ENCODE measurements at places on chromosomes 11 and 22. TPM values are rescaled to one million over a fixed set of nuclear protein-coding genes. Genes with fewer than 3 reads are reported as not detected.

Gene CRYBB3
- not detected for total RNA-seq

Gene AQP11
- total RNA-seq, result 2.1 TPM

DNA sequence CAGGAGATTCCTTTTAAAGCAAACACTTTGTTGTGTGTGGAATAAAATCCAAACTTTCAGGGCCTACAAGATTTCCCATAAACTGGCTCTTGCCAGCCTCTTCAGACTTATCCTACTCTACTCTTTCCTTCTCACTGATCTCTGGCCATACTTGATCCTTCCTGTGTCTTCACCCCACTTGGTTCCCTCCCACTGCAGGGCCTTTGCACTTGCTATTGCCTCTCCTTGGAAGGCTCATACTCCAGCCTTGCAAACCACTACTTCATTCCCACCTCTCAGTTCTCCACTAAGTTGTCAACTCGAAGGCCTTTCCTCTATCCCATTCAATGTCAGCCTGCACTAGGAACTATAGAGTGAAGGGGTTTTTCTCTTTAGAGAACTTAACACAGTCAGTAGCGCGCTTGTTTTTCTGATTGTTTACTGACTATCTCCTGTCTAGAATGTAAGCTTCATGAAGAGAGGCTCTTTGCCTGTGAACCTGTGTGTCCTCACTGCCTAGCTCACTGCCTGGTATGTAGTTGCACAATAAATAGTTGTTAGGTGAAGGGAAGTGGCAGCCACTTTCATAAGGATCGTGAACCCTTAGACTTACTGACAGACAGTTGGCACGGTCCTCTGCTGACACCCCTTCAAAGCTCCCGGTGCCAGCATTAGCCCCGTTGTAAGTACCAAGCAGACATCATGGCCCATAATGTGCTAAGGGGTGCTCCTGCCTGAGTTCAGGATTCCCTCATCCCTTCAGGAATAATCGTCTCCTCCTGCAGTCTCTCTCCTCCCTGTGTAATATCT lies 833 bp upstream of the ME3 start:
- no peak for DNase-seq

GRCh38 chr22:45308957-45309421 lies 745 bp upstream of the FAM118A start:
- DNase-seq, result no peak

DNA sequence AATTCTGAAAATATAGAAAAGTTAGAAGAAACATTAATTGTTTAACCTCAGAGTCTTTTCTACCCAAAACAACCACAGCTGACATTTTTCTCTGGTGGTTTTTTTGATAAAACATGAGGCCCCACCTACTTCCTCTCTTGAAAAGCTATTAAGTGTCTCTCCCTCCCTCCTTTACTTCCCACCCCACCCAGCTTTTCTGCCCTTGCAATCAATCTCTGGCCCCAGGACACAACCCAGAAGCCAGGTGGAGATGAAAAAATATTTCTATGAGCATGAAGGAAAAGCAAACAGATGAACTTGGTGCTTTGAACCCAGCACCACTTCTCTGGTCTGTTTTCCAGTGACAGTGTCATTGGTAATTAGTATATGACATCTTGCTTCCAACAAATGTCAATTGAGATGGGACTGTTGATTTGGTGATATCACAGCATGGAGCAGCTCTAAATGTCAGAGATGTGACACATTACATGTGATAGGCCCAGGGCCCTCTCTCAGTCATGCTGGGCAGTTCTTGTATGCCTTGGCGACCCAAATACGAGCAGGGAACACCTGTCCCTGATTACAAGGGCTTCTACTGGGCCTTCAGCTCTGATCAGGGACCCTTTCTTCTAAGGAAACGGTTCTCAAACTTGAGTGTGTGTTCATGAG lies 23.9 kb upstream of the TMPRSS13 start:
- DNase-seq, result no peak

DNA sequence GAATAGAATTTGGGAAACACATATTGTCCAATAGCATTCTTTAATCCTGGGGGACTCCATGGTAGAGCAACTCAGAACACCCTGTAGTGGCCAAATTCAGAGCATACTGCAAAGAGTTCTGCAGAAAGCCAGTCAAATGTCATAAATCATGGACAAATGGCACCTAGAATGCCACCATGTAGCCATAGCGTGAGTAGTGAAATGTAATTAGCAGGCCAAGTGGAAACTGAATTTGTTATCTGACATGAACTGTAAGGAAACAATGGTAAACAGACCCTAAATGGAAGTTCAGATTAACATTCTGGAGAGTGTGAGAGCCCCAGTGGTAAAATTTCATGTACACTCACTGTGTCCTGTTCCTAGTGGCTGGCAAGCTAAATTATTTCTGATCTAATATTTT lies 7.0 kb upstream of the PRSS23 start:
- no peak for DNase-seq

- DNase-seq, result no peak
These were observed 10.7 kb downstream of the STIM1 start for GRCh38 chr11:3866206-3866605.

Gene RAB39A
- total RNA-seq, result 10.8 TPM

Gene OR10AG1
- total RNA-seq, result 0.09 TPM

DNA sequence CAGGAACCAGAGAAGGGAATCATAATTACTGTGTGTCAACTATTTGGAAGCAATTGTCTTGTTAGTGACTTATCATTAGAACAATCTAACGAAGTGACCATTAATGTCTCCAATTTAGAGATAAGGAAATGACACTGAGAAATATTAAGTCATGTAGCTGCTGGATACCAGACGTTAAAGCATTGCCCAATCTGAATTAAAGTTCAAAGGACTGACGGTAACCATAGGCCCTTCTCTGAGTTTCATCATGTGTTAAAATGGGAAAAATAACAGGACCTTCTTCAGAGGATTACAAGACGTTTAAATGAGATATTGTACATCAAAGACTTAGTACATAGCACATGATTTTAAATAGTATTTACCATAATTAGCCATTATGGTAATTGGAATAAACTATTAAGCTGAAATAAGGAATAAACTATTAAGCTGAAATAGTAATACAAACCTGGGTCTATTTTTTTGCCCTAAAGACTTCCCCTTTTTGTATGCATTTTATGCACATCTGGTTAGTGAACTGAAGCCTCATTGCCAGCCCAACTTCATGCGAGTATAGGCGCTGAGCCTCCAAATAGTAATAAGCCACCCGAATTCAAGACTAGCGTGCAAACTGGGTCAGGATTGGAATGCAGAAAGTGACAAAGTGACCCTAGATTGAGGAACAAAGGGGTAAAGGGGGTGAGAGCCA lies 41.0 kb downstream of the GLYATL1 start:
- DNase-seq, result no peak

GRCh38 chr11:131662317-131662972 lies 292.0 kb downstream of the NTM start:
- DNase-seq, result no peak

Gene DEPDC5
- 39.5 TPM for total RNA-seq

DNA sequence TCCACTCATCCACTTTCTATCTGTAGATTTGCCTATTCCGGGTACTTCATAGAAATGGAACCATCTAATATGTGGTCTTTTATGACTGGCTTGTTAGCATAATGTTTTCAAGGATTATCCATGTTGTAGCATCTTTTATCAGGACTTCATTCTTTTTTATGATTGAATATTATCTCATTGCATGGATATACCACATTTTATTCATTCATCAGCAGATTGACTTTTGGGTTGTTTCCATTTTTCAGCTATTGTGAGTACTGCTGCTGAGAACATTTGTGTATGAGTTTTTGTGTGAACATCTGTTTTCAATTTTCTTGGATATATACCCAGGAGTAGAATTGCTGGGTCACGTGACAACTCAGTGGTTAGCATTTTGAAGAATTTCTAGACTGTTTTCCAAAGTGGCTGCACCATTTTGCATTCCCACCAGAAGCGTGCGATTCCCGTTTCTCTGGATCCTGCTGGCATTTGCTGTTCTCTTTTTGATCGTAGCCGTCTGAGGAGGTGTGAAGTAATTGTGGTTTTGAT lies 8.9 kb downstream of the DERL3 start:
- DNase-seq, result no peak

DNA sequence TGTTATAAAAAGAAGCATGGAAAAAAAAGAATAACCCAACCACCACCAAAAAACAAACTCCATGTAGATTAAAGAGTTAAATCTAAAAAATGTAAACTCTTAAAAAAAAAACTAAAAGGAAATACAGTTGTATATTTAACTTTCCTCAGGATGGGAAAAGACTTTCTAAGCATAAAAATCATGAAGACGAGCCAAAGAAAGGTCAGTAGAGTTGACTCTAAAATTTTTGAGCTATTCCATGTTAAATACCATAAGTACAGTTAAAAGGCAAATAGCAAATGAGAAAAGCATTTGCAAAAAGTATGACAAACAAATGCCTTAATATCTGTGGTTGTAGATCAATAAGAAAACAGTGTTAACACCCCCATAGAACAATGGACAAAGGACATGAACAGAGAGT lies 28.0 kb upstream of the C11orf96 start:
- no peak for DNase-seq

DNA sequence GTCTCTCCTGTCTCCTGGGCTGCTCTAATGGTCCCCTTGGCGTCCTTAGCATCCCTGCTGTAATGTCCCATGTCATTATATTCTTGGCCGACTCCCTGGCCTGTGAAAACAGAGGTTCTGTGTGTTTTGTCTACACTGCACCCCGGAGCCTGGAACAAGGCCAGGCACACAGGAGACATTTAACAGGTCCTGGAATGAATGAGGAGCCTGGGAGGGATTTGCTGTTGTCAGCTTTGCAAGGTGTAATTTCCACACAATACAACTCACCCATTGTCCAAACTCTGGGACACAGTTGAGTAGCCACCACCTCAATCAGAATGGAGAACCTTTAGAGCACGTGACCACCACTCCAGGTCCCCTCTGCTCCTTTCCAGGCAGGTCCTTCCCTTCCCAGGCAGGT lies 14.9 kb upstream of the PDGFB start:
- no peak for DNase-seq

DNA sequence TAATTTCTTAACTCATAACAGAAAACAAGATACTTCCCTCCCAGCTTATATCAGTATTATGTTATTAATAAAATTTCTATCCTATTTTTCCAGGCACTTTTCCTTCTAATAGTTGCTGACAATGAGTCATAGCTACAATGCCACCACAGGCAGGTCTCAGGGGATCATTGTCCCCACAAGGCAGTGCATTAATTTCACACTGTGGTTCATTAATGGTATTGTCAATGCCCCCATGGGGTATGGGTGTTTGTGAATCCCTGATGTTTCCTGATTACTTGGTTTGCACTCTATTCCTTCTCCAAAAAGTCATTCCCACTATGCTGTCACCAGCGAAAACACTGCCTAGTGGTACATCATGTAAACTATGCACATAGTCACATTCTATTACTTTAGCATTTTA lies 345.5 kb upstream of the CTSC start:
- no peak for DNase-seq

- DNase-seq, result no peak
These were observed 30.4 kb downstream of the DUSP8 start for GRCh38 chr11:1541474-1542204.

DNA sequence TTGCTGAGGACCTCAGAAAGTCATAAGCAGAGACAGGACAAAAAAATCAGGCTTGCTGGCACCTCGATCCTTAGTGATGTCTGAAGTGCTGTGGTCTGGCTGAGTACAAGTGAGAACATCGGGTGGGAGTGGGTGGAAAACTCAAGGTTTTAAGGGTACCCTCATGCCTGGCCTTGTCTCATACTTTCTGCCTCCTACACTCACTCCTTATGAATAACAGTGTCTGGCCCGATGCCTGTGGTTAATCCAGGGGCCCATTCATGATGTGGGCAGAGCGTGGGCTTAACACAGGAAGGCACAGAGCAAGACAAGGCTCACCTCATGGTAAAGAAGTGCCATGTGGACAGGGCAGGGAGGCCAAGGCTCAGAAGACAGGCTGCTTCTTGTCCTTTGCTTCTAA lies 11.0 kb upstream of the UCP3 start:
- DNase-seq, result no peak

DNA sequence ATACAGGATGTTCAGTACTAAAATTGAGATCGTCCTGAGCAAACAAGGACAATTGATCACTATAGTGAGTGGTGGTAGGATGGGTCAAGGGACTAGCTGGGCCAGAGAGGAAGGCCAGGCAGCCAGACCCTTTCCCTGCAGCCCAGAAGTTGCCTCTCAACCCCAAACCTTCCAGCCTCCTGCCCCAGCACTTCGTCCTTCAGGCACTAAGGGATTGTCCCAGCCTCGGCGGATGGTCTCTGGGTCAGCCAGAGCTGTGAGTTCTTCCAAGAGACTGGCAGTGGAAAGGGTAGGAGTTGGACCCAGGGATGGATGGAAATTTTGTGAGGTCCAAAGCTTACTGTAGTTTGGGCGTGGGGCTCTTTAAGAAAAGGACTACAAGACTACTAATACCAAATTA lies 3.6 kb upstream of the LMO1 start:
- DNase-seq, result no peak

Gene HOATZ
- total RNA-seq, result not detected

Gene WBP2NL
- not detected for total RNA-seq

Gene OR4D11
- not detected for total RNA-seq

DNA sequence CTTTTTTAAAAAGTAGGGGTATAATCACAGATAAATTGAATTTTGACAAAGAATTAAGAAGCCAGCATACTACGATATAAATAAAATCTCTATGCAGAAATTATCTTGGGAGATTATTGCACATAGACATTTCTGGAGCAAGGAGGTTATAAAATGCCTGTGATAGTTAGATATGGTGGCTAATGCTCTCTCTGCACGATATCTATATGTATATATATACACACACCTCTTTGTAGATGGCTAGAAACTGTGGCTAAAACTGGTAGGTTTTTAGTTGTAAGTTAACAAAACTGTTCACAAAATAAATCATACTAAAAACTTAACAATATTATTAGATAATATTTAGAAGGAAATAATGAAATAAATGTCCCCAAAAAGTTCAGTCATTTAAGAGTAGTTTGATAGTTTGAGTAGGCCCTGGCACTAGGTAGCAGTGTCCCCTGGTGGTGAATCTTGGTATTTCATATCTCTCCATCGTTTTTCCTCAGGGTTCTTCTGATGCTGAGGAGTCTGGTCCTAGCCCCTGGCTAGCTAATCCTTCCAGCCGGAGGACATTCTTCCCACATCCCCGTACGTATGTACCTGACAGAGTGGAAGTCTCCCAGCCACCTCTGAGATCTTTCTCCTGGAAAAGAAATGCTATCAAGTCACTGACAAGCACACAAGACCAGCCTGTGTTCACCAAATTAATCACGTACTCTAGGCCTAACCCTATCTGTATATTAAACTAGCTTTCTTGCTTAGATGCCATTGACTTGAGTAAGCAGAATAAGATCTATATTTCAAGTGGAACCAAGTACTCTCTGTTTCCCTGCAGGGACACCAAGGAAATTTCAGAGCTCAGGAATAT lies 32.2 kb downstream of the ART5 start:
- DNase-seq, result peak; percentile 59

Gene GPR83
- 0.34 TPM for total RNA-seq

Gene TMEM191B
- 1.0 TPM for total RNA-seq

Gene SLC22A6
- total RNA-seq, result not detected

Measured in neural crest cell (in vitro differentiated cells).